ENCODE measurements at places on chromosomes 5 and 9. TPM values are rescaled to one million over a fixed set of nuclear protein-coding genes. Genes with fewer than 3 reads are reported as not detected.

The SMAD5 gene
- 8.7 TPM for total RNA-seq

The ACOT12 gene
- total RNA-seq, result not detected

The MRPL41 gene
- 85.4 TPM for total RNA-seq

- no peak overlapping the region for H3K27ac ChIP-seq
- no peak for DNase-seq
- H3K36me3 ChIP-seq, result no peaks in the 10 kb centered on the region
- H3K4me3 ChIP-seq, result no peak overlapping the region
- no peaks in the 10 kb centered on the region for H3K4me1 ChIP-seq
Observed at GRCh38 chr9:75002422-75003023, 25.6 kb downstream of the CARNMT1 start.

DNA sequence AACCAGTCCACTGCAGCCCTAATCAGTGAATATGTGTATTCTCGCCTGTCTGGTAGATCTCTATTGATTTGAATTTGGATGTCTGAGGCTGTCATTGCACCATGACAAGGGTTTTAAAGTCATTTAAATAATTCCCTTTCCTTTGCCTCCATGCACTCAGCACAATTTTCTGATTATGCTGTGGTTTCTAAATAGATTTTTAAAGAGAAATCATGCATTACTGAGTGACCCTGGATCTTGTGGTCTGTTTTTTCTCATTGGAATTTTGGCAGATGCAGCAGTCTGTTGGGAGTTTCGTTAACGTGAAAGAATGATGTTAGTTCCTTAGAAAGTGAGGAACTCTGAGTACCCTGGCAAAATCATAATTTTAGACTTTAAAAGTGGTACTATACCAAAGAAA is 396.0 kb downstream of the LRRC70 start:
- DNase-seq, result no peak
- H3K36me3 ChIP-seq, result no peaks in the 10 kb centered on the region
- no peak overlapping the region for H3K4me3 ChIP-seq
- no peaks in the 10 kb centered on the region for H3K4me1 ChIP-seq
- no peak overlapping the region for H3K27ac ChIP-seq
- H3K27me3 ChIP-seq, result no peaks in the 10 kb centered on the region

DNA sequence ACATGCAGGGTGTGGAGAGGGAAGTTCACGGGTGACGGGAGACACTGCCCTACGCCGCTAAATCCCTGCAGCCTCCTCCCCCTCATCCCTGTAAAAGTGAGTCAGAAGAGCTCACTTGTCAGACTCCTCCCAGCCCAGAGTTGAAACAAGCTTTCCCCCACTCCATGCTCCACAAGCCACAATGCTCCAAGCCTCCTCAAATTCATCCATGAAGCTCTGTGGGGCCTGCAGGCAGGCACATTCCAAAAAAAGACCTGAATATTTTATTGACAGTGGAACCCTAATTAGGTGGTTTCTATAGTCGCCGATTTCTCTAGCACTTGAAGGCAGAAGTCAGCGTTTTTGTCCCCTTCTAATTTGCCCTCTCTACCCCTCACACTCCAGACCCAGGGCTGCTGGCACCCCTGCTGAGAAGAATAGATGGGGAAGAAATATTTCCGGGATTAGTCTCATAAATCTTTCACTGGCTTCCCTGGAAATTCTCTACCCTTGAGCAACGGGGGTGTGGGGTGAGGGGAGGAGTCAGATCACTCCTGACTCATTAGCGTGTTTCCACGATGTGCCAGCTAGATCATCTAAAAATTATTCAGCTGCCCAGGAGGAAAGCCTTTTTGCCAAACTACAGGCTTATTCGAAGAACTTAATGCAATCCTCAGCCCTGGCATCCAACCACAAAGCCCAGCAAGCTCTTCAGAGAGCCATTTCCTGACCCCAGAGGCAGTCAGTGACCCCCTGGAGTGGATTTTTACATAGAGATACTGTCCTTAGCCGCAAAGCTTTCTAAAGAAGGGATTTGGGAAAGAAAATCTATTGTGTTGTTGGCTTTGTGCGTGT is 97.1 kb downstream of the ENC1 start:
- no peak overlapping the region for H3K4me3 ChIP-seq
- no peaks in the 10 kb centered on the region for H3K27me3 ChIP-seq

DNA sequence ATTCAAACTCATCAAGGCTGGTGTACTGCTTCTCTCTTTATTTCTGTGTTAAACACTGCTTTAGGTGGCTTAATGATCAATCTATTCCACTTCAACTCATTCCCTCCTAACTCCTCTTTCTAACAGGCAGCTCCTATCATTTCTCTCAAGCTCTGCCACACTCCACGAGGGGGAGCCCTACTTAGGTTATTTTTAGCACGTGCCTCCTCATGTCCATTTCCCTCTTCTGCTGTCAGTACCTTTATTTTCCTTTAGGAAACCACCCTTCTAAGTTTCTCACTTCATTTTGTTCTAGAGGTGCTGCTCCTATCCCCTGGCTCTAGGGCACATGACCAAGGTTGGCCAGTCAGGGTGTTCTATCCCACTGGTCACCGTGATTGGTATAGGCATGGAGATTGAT is 6.7 kb upstream of the BRINP1 start:
- no peaks in the 10 kb centered on the region for H3K27me3 ChIP-seq
- H3K4me3 ChIP-seq, result no peak overlapping the region
- H3K36me3 ChIP-seq, result no peaks in the 10 kb centered on the region
- H3K27ac ChIP-seq, result no peak overlapping the region
- no peaks in the 10 kb centered on the region for H3K4me1 ChIP-seq
- DNase-seq, result no peak

GRCh38 chr9:101498323-101498722 is 35.3 kb upstream of the RNF20 start:
- no peak for DNase-seq
- H3K36me3 ChIP-seq, result no peaks in the 10 kb centered on the region
- H3K4me1 ChIP-seq, result no peaks in the 10 kb centered on the region
- H3K4me3 ChIP-seq, result no peak overlapping the region
- H3K27me3 ChIP-seq, result no peaks in the 10 kb centered on the region

DNA sequence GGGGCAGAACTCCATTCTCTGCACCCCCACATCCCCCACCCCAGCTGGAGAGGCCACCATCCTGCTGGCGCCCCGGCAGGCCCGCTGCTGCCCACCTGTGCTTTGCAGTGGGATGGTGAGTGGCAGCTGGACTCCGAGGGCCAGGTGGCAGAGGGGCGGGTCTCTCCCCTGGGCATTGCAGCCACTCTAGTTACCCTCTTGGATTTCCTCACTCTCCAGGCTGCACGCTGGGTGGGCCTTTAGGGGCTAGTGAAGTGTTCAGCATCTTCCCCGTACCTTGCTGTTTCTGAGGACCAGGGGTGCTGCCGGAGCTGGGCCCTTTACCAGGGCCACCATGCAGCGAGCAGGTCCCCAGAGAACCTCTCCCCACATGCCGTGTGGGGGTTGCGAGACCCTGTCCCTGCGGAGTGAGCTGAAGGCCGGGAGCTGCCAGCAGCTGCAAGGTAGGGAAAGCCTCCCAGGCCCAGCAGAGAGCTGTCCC is 88.4 kb upstream of the SH3PXD2B start:
- no peaks in the 10 kb centered on the region for H3K36me3 ChIP-seq
- H3K27me3 ChIP-seq, result peaks cover 36% of the 10 kb centered on the region
- H3K4me3 ChIP-seq, result no peak overlapping the region
- no peaks in the 10 kb centered on the region for H3K4me1 ChIP-seq

DNA sequence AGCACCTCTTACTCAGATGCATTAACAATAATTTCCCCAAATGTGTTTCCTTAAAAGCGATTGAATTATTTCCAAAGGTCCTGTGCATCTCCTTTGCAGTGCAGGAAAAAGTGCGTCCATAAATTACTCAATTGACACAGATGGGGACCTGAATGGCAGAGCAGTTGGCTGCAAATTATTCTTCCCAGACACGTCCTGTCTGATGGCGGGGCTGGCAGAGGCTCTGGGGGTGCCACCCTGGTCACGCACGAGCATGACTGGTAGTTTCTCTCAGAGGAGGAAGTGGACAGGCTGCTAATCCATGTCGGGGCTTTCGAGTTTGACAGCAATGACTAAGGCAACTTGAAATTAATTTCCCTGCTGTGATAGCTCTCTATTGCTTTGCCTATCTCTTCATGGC is 264.8 kb upstream of the BRINP1 start:
- no peak overlapping the region for H3K4me3 ChIP-seq
- DNase-seq, result no peak
- H3K4me1 ChIP-seq, result no peaks in the 10 kb centered on the region
- no peak overlapping the region for H3K27ac ChIP-seq

DNA sequence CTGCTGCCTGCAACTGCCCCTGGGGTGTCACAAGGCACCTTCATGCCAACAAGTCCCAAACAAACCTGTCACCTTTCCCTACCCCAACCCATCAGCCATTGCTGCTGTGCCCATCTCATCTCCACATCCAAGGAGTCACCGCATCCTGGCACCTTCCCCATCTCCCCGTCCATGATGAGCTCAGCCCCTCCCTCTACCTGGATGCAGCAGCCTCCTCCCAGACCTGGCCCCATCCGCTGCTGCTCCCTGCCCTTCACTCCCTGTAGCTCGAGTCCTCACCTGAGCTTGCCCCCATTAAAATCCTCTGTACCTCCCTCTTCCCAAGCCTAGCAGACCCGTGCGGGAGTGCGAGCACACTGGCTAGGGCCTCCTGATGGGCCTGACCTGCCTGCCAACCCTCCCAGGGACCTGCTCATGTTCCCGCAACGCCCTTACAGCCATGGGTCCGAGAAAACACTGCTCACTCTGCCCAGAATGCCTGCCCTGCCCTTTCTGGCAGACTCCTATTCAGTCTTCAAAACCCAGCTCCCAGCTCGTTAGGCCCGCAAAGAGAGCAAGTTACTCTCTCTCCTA is 110.6 kb downstream of the ADAMTS2 start:
- no peak overlapping the region for H3K27ac ChIP-seq
- peaks cover 33% of the 10 kb centered on the region for H3K27me3 ChIP-seq
- no peak for DNase-seq
- no peaks in the 10 kb centered on the region for H3K36me3 ChIP-seq
- no peak overlapping the region for H3K4me3 ChIP-seq
- no peaks in the 10 kb centered on the region for H3K4me1 ChIP-seq

Data from T-cell (primary cell).